ENCODE measurements at places on chromosomes 5 and 9. TPM values are rescaled to one million over a fixed set of nuclear protein-coding genes. Genes with fewer than 3 reads are reported as not detected.

ANGPTL2 gene
- 27.4 TPM for total RNA-seq

WDR5 gene
- 19.6 TPM for total RNA-seq

KCTD16 gene
- total RNA-seq: not detected

STPG3 gene
- 0.69 TPM for total RNA-seq

PRR7 gene
- total RNA-seq: 0.40 TPM

HACD4 gene
- total RNA-seq: 0.89 TPM

PCDHGA10 gene
- total RNA-seq: 5.3 TPM

GFI1B gene
- 0.25 TPM for total RNA-seq

THG1L gene
- 5.3 TPM for total RNA-seq

MCTP1 gene
- total RNA-seq: 6.4 TPM

TLX3 gene
- not detected for total RNA-seq

OR1L4 gene
- not detected for total RNA-seq

ITGA1 gene
- 29.2 TPM for total RNA-seq

SMIM27 gene
- total RNA-seq: 19.1 TPM

TCERG1 gene
- total RNA-seq: 15.5 TPM

ABLIM3 gene
- 130 TPM for total RNA-seq

PPIP5K2 gene
- total RNA-seq: 76.5 TPM

FBP2 gene
- not detected for total RNA-seq

LMX1B gene
- 0.74 TPM for total RNA-seq

PCDHGA6 gene
- total RNA-seq: 5.7 TPM

TUSC1 gene
- total RNA-seq: 13.1 TPM

SOX30 gene
- not detected for total RNA-seq

ANP32B gene
- 49.1 TPM for total RNA-seq

C1QTNF3 gene
- 1.1 TPM for total RNA-seq

GOLGA2 gene
- total RNA-seq: 83.5 TPM

PCDHGA7 gene
- total RNA-seq: 7.0 TPM

ALDOB gene
- 0.35 TPM for total RNA-seq

FOXD4L6 gene
- total RNA-seq: not detected

IL9 gene
- total RNA-seq: not detected

LCN2 gene
- total RNA-seq: 0.32 TPM

PALM2AKAP2 gene
- 76.1 TPM for total RNA-seq

ADAMTSL1 gene
- total RNA-seq: 0.97 TPM

FAM221B gene
- total RNA-seq: not detected

EIF4E1B gene
- total RNA-seq: not detected

PCDHB6 gene
- total RNA-seq: 0.32 TPM

CCDC187 gene
- not detected for total RNA-seq

SLC6A18 gene
- total RNA-seq: not detected

CYSRT1 gene
- not detected for total RNA-seq
